Stimulated activated CD4-positive, alpha-beta T cell treated with anti-CD3 and anti-CD28 coated beads, TNF-alpha, amount 100 ng/mL, for 1 hour (primary cell): ENCODE measurements at places on chromosomes 12 and 14.

DNA sequence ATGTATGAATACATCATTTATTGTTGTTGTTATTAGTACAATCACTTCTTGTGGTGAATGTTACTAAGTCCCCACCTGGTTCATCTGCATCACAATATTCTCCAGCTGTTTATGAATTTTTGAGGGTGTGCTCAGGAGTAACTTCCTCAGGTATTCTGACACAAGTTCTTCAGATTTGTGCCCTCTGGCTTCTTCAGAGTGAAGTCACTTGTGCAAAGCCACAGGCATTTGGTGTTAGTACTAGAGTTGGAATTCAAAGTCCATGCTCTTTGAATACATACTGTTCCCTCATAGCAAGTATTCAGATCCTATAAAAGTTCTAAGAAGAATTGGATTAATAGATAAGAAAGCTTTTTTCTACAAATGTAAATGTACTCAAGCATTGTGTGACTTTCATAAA, 150.3 kb upstream of the AVPR1A start:
- no peak for DNase-seq

- DNase-seq, result no peak
These were observed 304.1 kb downstream of the SNAPC1 start for GRCh38 chr14:62066304-62066703.

DNA sequence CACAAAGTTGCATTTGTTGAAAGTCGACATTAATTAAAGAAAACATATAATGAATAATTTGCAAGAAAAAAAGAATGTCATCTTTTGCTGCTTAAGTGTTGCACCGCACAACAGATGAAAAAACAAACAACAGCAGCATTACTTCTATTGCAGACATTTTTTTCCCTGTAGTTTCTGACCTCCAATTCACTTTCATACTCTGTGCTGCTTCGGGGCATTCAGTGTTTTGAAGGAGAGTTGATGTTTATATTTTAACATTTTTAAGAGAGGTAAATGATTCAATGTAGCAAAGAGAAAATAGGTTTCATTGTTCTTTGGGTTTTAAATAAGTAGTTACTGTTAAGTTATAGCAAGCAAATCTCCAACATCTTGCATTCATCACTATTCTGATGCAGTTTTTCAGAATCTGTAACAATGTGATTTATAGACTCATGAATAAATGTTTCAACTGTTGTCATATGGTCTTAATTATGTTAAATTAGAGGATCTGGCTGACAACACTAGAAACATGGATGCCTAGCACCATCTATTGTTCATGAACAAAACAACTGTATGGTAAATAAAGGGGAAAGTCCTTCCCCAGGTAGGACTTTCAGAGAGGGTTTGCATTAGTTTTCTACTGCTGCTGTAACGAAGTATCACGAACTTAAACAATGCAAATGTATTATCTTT, 168.1 kb downstream of the BCAT1 start:
- no peak for DNase-seq

GRCh38 chr14:89221109-89221810, 195.8 kb downstream of the FOXN3 start:
- DNase-seq, result no peak

- no peak for DNase-seq
These were observed 13.0 kb upstream of the TPCN1 start for GRCh38 chr12:113208041-113208934.

DNA sequence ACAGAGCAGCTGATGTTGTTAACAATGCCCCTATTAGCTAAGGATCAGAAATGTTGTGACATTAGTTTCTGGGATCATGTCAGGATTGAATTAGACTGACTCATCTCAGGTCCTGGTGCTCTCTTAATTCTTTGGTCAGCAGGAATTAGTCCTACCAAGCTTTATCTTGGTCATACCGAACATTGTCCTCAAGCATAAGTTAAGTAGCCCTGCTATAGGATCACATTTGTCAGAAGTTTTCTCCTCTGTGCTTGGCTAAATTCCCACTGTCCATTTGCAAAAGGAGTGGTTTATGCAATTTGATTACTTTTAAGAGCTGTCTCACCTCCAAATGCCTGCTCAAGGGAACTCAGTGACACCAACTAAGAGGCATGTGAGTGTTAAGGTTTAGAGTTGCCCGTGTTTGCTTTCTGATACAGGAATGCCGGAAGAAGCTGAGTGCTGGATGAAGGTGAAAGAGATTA, 48.4 kb upstream of the IFNG-AS1 start:
- DNase-seq, result no peak

- no peak for DNase-seq
These were observed 13.5 kb downstream of the BMP4 start for GRCh38 chr14:53942970-53943750.

DNA sequence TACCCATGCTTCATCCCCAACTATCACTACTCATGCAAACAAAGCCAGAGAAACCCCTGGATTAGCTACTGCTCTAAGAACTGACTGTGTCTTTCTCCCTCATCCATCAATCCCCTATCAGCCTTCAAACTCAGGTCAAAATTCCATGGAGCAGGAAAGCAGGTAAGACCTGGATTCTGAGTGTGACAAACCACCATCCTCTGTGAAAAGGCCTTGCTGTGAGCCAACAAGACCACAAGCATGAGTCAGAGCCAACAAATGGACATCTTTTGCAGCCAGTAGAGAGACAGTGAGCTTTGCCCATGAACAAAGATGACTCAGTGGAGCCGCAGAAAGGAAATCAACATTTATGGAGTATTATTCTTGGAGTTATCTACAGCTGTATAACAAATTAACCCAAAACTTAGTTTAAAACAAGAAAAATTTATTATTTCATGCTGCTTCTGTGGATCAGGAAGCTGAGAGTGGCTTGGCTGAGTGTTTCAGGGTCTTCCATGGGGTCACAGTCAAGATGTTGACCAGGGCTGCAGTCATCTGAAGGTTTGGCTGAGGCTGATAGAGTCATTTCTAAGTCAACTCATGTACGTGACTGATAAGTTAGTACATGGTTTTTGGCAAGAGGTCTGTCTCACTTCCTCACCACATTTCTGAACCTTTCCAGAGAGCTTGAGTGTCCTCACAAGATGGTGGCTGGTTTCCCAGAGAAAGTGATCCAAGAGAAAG, 61.1 kb downstream of the PITPNM2 start:
- DNase-seq, result no peak

- no peak for DNase-seq
These were observed 20.3 kb upstream of the DRAM1 start for GRCh38 chr12:101857043-101857558.
